ENCODE measurements at places on chromosomes 13 and 19.

GRCh38 chr13:35649162-35649561, 172.7 kb upstream of the MAB21L1 start:
- no peak for DNase-seq
- H3K4me3 ChIP-seq: no peak overlapping the region
- H3K27me3 ChIP-seq: no peaks in the 10 kb centered on the region

GRCh38 chr19:55228015-55228391, 560 bp downstream of the TMEM86B start:
- no peak overlapping the region for H3K4me3 ChIP-seq
- H3K27ac ChIP-seq: peak overlapping the region; percentile 60
- H3K36me3 ChIP-seq: peaks cover 37% of the 10 kb centered on the region
- no peaks in the 10 kb centered on the region for H3K27me3 ChIP-seq
- DNase-seq: no peak

- no peak overlapping the region for H3K4me3 ChIP-seq
- no peak for DNase-seq
- H3K27ac ChIP-seq: no peak overlapping the region
- no peaks in the 10 kb centered on the region for H3K27me3 ChIP-seq
- H3K4me1 ChIP-seq: no peaks in the 10 kb centered on the region
These were observed 294.2 kb downstream of the TDRD3 start for GRCh38 chr13:60691268-60691667.

- no peak overlapping the region for H3K4me3 ChIP-seq
- no peaks in the 10 kb centered on the region for H3K27me3 ChIP-seq
- H3K27ac ChIP-seq: peak overlapping the region; percentile 78
- no peak for DNase-seq
- no peaks in the 10 kb centered on the region for H3K36me3 ChIP-seq
- H3K4me1 ChIP-seq: no peaks in the 10 kb centered on the region
These were observed 31.1 kb downstream of the DNM2 start for GRCh38 chr19:10748927-10749434.

GRCh38 chr13:107091428-107091827, 523.5 kb upstream of the ARGLU1 start:
- no peak overlapping the region for H3K27ac ChIP-seq
- no peak overlapping the region for H3K4me3 ChIP-seq
- no peaks in the 10 kb centered on the region for H3K36me3 ChIP-seq
- DNase-seq: no peak
- H3K4me1 ChIP-seq: no peaks in the 10 kb centered on the region

GRCh38 chr19:15259907-15260306, 27.7 kb upstream of the EPHX3 start:
- DNase-seq: no peak
- no peaks in the 10 kb centered on the region for H3K27me3 ChIP-seq
- H3K36me3 ChIP-seq: peaks cover 88% of the 10 kb centered on the region
- H3K4me3 ChIP-seq: no peak overlapping the region

DNA sequence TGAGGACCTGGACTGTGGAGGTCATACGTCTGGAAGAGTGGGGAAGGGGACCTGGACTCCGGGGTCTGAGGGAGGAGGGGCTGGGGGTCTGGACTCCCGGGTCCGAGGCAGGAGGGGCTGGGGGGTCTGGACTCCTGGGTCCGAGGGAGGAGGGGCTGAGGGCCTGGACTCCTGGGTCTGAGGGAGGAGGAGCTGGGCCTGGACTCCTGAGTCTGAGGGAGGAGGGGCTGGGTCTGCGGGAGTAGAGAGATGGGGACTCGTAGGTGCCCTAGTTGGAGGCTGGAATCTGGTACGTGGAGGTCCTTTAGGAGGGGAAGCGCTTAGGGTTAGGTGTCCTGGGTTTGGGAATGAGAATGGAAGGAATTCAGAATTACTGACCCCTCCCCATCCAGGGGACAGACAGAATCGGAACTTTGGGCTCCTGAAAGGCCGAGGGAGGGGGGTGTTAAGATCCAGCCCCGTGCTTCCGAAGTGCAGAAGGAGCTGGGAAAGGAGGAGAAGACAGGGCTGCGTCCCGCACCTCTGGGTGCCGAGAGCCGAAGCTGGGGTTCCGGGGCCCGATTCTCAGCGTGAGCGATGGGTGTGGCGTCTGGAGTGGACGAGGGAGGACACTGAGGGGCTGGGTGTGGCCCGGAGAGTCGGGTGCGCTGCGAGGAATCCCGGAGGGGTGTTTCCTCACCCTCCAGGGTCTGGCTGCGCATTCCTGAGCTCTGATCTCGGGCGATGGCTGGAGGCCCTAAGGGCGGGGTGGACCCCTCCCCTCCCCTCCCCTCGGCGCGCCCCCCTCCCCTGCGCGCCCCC, 608 bp downstream of the MYADM start:
- H3K27ac ChIP-seq: peak overlapping the region; percentile 97
- DNase-seq: peak; percentile 79
- H3K4me1 ChIP-seq: peaks cover 57% of the 10 kb centered on the region
- peak overlapping the region; percentile 87 for H3K4me3 ChIP-seq
- no peaks in the 10 kb centered on the region for H3K27me3 ChIP-seq

- DNase-seq: no peak
- H3K27me3 ChIP-seq: no peaks in the 10 kb centered on the region
- peaks cover 14% of the 10 kb centered on the region for H3K36me3 ChIP-seq
- H3K4me1 ChIP-seq: no peaks in the 10 kb centered on the region
These were observed 45.6 kb downstream of the ZNF283 start for GRCh38 chr19:43872547-43873336.

- H3K27ac ChIP-seq: no peak overlapping the region
- no peaks in the 10 kb centered on the region for H3K27me3 ChIP-seq
- peaks cover 3% of the 10 kb centered on the region for H3K4me1 ChIP-seq
- H3K36me3 ChIP-seq: no peaks in the 10 kb centered on the region
- no peak for DNase-seq
- no peak overlapping the region for H3K4me3 ChIP-seq
These were observed 38.0 kb upstream of the TPM4 start for GRCh38 chr19:16038196-16038695.

DNA sequence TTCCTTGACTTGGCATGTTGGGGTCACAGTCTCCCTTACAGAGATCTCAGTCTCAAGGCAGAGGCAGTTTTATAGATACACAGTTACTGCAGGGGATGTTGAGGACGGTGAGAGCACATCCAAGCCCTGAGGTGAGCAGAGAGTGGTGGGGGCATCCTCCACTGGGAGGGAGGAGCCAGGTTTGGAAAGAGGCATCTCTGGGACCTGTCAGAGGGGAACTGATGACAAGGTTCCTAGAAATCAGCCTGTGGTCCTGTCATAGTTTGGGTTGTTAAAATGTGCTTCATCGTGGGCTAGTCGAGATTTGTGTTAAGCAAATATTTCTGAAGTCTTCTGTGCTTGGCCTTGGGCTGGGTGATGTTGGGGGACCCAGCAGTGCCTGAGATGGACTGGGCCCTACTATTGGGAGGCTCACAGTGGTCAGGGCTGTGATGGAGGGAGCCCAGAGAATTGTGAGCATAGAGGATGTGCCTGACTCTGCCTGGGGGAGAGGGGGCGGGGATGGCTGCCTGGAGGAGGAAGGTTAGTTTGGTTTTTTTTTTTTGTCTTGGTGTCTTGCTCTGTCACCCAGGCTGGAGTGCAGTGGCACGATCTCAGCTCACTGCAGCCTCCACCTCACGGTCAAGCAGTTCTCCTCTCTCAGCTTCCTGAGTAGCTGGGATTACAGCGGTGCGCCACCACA, 3.9 kb downstream of the SUPT5H start:
- no peak overlapping the region for H3K27ac ChIP-seq
- no peak for DNase-seq
- H3K4me3 ChIP-seq: no peak overlapping the region

GRCh38 chr13:57286511-57287098, 119.6 kb downstream of the PRR20E start:
- H3K27ac ChIP-seq: no peak overlapping the region
- no peak for DNase-seq
- H3K27me3 ChIP-seq: no peaks in the 10 kb centered on the region
- no peaks in the 10 kb centered on the region for H3K36me3 ChIP-seq
- H3K4me3 ChIP-seq: no peak overlapping the region
- H3K4me1 ChIP-seq: no peaks in the 10 kb centered on the region

DNA sequence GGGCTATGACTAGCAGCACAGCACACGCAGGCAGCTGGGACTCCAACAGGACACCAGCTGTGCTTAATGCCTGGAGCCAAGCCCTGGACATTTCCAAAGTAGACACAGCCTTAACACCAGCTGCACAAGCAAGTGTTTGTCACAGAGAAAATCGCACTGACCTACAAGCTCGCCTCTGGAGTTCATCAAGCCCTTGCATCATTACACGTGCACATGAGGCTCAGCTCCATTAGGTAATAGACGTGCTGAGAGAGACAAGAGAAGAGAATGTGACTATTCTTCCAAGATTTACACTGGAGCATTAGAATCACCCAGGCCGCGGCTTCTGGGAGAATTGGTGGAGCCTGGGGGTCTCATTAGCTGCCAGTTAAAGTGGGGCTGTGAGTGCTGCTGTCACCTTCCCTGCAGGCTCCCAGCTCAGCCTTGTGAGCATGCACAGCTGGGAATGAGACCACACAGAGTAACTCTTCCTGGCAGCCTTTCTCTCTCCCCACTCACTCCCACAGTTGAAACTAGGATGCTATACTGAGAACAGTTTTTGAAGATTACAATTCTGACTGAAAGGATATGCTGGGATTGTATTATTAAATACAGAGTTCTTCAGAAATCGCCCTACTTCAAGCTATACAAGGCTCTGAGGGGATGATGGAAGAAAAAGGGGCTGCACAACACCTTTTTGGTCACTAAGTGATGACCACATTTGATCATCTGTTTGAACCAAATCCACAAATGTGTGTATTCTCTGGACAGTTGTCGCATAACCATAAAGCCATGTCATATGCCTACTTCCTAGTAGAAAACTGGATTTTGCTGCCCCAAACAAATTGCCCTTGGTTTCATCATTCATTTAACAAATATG, 10.5 kb downstream of the STOML3 start:
- no peak for DNase-seq
- no peaks in the 10 kb centered on the region for H3K27me3 ChIP-seq
- no peak overlapping the region for H3K27ac ChIP-seq
- H3K4me1 ChIP-seq: no peaks in the 10 kb centered on the region
- H3K4me3 ChIP-seq: no peak overlapping the region

DNA sequence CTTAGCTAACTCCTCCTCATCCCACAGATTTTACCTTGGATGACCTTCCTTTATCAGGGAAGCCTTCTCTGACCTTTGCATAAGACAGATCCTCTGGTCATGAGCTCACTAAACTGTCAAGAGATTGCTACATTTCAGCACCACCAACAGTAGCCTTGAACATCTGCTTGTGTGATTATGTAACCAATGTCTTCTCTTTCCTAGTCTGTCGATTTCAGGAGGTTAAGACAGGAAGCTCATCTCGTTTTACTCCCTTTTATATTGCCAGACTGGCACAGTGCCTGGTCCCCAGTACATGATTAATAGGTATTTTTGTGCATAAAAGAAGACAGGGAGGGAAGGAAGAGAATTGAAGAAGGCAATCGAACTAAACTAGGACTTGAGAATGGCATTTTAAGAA, 1697.7 kb downstream of the EFNB2 start:
- no peaks in the 10 kb centered on the region for H3K27me3 ChIP-seq
- DNase-seq: no peak
- H3K27ac ChIP-seq: no peak overlapping the region
- H3K36me3 ChIP-seq: no peaks in the 10 kb centered on the region

GRCh38 chr13:29799041-29799440, 51.4 kb downstream of the UBL3 start:
- no peaks in the 10 kb centered on the region for H3K27me3 ChIP-seq
- DNase-seq: no peak
- no peak overlapping the region for H3K27ac ChIP-seq
- H3K36me3 ChIP-seq: no peaks in the 10 kb centered on the region
- peaks cover 16% of the 10 kb centered on the region for H3K4me1 ChIP-seq

- H3K4me1 ChIP-seq: no peaks in the 10 kb centered on the region
- peaks cover 20% of the 10 kb centered on the region for H3K36me3 ChIP-seq
- no peaks in the 10 kb centered on the region for H3K27me3 ChIP-seq
- no peak overlapping the region for H3K4me3 ChIP-seq
- DNase-seq: no peak
These were observed 16.0 kb downstream of the UFM1 start for GRCh38 chr13:38365661-38366060.

DNA sequence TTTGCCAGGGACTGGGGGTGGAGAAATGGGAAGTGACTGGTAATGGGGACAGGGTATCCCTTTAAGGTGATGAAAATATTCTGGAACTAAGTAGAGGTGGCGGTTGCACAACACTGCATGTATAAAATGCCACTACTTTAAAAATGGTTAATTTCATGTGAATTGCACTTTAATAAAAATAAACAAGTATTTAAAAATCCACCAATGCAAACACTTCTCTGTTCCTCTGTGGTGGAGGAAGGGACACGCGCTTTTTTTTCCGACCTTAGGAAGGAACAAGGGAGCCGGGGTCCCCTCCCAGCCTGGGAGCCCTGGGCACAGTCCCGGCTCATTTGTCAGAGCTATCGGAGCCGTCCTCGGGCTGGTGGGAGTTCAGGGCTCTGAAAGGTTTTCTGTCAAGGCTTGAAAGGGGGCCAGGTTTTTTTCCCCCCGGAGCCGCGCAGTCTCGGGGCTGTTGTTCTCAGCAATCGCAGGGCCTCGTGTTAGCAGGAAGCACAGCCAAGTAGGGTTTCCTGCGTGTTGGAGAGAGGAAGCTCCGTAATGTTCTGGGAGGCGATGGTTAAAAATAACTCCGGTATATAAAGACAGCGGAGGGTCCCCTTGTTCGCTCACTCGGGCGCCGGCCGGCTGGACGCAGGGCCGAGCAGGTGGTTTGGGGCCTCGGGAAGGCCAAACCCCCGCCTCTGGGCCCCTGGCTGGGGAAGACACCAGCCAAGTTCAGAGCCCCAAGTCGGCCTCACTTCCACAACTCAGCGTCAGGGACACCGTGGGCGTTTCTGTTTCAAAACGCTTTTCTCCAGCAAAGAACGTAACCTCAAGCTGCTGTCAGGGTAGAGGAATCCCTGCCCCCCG, 41.2 kb upstream of the KLF2 start:
- H3K4me3 ChIP-seq: peak overlapping the region; percentile 10
- no peaks in the 10 kb centered on the region for H3K27me3 ChIP-seq
- peak overlapping the region; percentile 95 for H3K27ac ChIP-seq
- H3K4me1 ChIP-seq: no peaks in the 10 kb centered on the region

GRCh38 chr13:24624801-24625231, 55.4 kb upstream of the ATP12A start:
- H3K27ac ChIP-seq: no peak overlapping the region
- no peaks in the 10 kb centered on the region for H3K4me1 ChIP-seq
- H3K36me3 ChIP-seq: no peaks in the 10 kb centered on the region
- DNase-seq: no peak

All from right atrium auricular region (tissue), 2 donors.